ENCODE measurements at places on chromosomes 1 and 21.
A peak's percentile ranks its signal among the peaks of the same experiment; 100 is the strongest.

DNA sequence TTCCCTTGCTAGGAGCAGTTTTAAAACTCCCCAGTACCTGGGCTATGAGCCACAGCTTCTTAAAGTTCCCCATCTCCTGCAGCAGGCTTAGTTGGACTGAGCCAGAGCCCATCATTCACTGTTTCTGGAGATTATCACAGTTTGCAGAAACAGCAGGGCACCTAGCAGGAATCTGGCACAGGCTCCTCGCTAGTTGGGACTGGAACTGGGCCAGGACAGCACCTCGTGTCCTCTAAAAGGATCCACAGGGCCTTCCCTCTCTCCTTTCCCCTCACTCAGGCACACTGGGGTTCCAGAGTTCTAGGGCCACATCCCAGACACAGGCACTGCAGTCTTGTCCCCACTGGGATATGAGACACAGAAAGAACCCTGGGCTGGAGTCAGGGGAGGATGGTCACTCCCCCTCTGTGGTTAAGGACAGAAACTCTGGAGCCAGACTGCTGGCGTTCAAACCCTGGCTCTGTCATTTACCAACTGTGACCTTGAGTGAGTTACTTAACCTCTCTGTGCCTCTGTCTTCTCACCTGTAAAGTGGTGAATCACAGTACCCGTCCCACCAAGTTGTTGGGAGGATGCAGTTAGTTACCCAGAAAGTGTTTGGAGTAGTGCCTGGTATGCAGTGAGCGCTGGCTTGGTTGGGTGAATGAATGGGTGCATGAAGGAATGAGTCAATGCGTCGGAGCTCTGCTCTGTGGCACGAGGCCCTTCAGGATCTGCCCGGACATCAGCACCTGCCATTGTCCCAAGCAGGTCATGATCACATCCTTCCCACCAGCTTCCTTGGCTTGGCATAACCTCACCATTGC lies 18.8 kb upstream of the ECE1 start:
- DNase-seq, result peak; percentile 60

- DNase-seq, result no peak
These were observed 29.4 kb downstream of the TMPRSS2 start for GRCh38 chr21:41478319-41479177.

GRCh38 chr21:31592963-31593560 lies 66.4 kb upstream of the SOD1 start:
- DNase-seq, result no peak

GRCh38 chr21:41260428-41260827 lies 56.2 kb upstream of the FAM3B start:
- DNase-seq, result no peak

DNA sequence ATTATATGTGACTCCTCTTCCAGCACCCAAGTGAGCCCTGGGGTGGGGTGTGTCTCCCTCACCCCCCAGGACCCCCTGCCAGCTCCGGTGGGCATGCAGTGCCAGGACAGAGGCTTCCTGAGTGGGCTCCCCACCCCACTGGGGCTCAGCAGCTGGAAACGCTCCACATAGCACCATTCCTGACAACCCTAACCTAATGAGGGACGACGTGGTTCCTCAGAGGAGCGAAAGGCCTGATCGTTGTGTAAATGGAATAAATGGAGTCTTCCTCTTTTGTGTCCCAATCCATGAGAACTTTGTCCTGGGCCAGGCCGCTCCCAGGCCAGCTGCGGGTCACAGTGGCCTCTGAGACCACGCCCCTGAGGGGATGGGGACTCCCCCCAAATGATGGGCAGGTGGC lies 1.8 kb upstream of the TSPEAR start:
- DNase-seq, result no peak

- DNase-seq, result no peak
These were observed 306.6 kb downstream of the CTH start for GRCh38 chr1:70717656-70718055.

DNA sequence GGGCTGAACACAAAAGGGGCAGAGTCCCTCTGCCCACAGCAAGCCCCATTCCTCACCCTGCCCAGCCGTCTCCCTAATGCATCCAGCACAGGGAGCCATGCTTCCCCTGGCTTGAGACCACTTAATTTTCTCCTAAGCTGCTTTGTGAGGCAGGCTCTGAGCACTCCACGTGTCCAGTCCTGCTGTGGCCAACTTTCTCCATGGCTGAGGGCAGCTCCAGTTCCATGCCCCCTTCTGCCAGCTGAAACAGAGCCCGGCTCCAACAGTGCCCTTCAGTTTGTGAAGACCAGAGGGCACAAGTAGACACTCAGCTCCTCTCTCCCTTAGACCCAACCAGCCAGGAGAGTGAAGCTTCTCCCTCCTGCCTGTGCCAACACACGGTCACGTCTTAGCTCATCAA lies 33.8 kb downstream of the PLEKHA6 start:
- DNase-seq, result no peak

DNA sequence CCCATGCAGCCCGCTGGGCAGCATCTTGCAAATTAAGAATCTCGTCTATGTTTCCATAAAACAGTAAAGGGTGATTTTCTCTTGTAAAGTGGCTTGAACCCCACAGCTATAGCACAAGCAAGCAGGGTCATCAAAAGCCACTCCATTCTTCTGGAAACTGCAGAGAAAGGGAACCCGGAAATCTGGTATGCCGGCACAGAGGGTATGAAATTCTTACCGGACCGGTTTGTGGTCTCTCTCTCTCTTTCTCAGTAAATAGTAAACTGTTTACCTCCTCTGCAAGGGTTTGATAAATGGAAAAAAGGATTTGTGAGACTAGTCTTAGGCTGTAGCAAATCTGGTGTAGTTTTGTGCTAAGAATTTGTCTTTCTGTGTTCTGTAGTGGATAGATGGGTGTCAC lies 2.7 kb upstream of the ADSS2 start:
- DNase-seq, result no peak

DNA sequence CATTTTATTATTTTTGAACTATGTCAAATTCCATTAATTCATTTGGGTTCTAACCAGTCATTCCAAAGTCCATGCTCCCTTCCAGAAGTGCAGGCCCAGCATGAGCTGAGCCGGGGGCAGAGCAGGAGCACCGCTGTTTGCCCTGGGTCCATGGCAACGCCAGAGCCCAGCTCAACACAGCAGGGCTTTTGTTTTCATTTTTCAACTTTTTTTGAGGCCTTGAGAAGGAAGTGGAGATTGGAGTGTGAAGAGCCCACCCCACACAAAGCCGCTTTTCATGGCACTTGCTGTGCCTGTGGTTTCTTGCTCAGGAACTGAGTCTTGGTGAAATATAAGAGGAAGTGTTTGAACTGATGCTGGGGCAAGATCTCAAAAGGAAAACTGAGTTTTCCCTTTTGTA lies 13.2 kb upstream of the PRMT2 start:
- peak; percentile 74 for DNase-seq

GRCh38 chr1:16119926-16120325 lies 35.9 kb downstream of the EPHA2 start:
- DNase-seq, result peak; percentile 9

GRCh38 chr1:116556289-116557006 lies 14.4 kb downstream of the CD58 start:
- peak; percentile 82 for DNase-seq

GRCh38 chr1:42762269-42762668 lies 4.6 kb downstream of the P3H1 start:
- no peak for DNase-seq

DNA sequence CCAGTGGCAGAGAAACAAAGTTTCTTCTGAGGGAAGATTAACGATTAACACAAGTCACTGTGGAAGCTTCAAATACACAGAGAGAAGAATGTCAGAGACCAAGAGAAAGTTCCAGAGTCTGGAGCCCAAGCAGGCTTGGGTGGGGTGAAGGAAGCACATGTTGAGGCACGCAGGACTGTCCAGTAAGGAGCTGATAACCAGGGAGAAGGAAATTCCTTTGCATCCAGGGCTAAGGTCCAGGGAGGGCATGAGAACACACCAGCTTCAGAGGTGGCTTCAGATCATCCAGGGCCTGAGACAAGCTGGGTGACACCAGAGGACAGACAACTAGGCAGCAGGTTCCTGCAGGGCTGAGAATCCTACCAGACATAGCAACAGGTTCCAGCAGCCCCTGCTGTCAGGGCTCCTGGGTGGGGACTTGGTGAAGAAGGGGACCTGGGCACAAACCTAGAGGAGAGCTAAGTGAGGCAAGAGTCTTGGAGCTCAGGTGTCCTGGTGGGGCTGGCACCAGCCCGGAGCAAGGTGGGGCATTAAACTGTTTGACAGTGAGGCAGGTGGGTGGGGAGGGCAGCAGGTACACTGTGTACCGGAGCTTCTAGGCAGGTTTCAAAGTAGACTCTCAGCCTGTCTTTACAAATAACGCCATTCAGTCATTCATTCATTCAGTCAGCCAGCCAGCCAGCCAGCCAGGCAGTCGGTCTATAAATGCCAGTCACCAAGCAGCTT lies 2.6 kb upstream of the SPRR1A start:
- DNase-seq, result no peak

DNA sequence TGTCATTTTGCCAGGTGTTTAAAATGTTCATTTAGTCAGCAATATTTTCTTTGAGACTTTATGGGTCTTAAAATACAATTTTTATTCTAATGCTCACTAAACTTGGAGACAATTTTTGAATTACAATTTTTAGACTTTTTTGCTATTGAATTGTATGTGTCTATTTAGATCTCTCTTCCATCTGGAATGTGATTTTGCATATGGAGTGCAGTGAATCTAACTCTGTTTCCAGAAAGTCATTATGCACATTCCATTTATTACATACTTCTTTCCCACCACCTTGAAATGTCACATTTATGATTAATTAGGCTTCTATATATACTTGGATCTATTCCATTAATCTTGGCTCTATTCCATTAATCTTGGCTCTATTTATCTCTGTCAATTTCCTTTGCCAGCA lies 5.6 kb upstream of the TSPEAR start:
- no peak for DNase-seq

DNA sequence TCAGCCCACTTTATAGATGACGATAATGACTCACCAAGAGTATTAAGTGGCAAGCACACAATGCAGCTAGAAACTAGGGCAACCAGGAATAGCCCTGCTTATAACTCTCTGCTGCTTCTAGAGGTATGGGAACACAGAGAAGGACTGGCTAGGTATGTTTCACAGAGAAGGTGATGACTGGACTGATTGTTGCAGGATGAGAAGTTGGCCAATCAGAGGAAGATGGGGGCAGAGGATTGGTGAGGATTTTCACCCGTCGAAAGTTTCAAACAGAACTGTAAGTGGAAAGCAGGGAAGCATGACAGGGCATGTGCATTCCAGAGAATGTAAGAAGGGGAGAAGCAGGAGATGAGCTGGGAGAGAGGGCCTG lies 222.4 kb upstream of the JUN start:
- DNase-seq, result no peak

DNA sequence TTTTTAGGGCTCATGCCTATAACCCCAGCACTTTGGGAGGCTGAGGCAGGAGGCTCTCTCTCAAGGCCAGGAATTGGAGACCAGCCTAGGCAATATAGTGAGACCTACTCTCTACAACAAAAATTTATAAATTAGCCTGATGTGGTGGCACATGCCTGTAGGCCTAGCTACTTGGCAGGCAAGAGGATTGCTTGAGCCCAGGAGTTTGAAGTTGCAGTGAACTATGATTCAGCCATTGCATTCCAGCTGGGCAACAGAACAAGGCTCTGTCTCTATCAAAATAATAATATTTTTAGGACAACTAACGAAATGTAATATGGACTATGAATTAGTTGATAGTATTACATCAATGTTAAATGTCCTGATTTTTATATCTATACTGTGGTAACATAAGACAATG lies 68.8 kb upstream of the ARID1A start:
- no peak for DNase-seq

- DNase-seq, result no peak
These were observed 37.0 kb downstream of the AKNAD1 start for GRCh38 chr1:108819878-108820277.

DNA sequence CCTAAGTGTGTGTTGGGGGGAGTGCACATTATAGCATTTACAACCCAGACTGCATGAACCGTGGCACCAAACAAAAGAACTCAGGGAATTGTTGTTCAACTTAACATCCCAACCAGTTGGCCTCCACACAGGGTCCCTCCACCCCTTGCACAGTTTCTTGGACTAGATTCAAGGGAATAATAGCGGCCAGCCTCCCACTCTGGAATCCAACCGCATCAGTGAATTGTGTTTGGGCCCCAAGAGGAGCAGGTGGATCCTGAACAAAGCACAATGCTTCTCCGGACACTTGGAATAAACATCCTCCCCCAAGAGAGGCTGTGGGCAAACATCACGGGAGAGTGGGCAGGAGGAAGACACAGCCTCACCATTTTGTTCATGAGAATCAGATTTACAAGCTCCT lies 18.2 kb downstream of the CD34 start:
- DNase-seq, result no peak

- no peak for DNase-seq
These were observed 31.0 kb downstream of the UBE2T start for GRCh38 chr1:202310746-202311145.

DNA sequence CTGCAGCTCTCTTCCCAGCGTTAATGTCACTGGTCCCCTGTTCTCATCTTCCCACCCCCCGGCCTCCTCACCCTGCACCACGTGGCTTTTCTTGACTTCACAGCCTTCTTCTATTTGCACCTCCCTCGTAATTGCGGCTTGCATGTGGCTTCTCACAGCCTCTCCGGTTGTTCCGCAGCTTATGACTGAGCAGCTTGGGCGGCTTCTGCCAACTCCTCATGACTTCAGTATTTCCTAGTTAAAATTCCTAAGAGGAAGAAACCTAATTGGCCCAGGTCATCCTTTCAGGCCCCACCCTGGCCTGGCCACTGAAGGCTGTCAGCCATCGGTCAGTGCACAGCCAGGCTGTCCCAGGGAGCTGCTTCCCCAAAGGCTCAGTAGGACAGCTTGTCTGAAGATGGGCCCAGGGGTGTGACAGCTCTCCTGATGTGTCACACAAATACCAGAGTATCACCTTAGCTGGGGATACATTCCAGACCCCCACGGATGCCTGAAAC lies 8.6 kb upstream of the RERE start:
- DNase-seq, result peak; percentile 29

DNA sequence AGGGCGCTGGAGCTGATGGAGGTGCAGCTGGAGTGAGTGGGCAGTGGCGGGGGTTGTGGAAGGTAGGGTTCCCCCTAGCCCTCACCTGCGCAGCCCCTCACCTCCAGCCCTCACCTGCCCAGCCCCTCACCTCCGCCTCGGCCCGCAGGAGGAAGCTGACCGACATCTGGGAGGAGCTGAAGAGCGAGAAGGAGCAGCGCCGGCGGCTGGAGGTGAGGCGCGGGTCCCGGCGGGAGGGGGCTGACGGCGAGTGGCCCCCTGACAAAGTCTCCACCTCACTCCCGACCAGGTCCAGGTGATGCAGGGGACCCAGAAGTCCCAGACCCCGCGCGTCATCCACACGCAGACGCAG lies 2.7 kb downstream of the EVA1B start:
- no peak for DNase-seq

GRCh38 chr1:167022384-167022783 lies 33.3 kb downstream of the MAEL start:
- DNase-seq, result no peak

GRCh38 chr1:157151073-157151472 lies 12.9 kb upstream of the ETV3 start:
- DNase-seq, result no peak

GRCh38 chr21:17446737-17447136 lies 66.1 kb upstream of the CXADR start:
- DNase-seq, result no peak

All from heart left ventricle (tissue), 16 donors.